ENCODE measurements at places on chromosomes 7 and 10. TPM values are rescaled to one million over a fixed set of nuclear protein-coding genes. Genes with fewer than 3 reads are reported as not detected.

SGCE gene
- total RNA-seq = 0.97 TPM

DNA sequence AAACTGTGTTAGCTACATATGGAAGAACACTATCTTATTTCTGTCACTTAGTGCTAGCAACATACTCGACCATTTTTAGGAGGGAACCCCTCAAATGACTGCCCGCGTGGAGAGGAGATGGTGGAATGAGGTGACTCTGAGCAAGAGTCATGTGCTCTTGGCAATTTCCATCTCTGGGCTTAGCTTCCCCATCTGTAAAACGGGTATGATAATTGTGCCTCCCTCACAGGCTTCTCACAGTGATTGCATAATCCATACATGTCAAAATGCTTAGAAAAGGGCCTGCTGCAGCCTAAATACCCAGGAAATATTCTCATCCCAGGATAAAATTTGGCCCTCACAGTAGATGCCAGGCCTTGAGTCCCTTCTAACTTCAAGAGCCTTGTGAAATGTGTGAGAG lies 86.6 kb downstream of the WDFY4 start:
- DNase-seq = no peak

GRCh38 chr10:91495402-91495801 lies 85.3 kb downstream of the HECTD2 start:
- DNase-seq = no peak

ANKRD26 gene
- total RNA-seq = 13.0 TPM

- DNase-seq = no peak
Measured at GRCh38 chr7:90224195-90224594, 12.7 kb downstream of the STEAP2 start.

DNA sequence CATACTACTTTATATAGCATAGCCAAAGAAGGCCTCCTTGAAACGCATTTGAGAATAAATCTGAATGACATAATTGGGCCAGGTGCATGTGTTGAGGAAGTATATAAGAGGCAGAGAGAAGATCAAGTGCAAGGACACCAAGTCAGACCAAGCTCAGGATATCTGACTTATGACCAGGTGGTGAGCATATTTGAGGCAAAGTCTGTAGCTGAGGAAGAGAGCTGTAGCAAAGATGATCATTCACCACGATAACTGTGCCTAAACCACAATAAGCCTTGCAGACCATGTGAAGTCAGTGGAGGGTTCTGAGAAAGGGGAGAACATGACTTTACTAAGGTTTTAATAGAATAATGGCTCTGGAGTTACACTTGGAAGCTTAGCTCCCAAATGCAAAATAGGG lies 292.3 kb downstream of the SORCS1 start:
- DNase-seq = no peak

Data from activated naive CD8-positive, alpha-beta T cell treated with anti-CD3 and anti-CD28 coated beads, Interleukin-2, amount 10 ng/mL, durations not matched to agents 7 days and 5 days (primary cell).